Transverse colon (tissue), 4 donors: ENCODE measurements at places on chromosomes 7 and 10. TPM values are rescaled to one million over a fixed set of nuclear protein-coding genes. Genes with fewer than 3 reads are reported as not detected.
A peak's percentile ranks its signal among the peaks of the same experiment; 100 is the strongest.

DNA sequence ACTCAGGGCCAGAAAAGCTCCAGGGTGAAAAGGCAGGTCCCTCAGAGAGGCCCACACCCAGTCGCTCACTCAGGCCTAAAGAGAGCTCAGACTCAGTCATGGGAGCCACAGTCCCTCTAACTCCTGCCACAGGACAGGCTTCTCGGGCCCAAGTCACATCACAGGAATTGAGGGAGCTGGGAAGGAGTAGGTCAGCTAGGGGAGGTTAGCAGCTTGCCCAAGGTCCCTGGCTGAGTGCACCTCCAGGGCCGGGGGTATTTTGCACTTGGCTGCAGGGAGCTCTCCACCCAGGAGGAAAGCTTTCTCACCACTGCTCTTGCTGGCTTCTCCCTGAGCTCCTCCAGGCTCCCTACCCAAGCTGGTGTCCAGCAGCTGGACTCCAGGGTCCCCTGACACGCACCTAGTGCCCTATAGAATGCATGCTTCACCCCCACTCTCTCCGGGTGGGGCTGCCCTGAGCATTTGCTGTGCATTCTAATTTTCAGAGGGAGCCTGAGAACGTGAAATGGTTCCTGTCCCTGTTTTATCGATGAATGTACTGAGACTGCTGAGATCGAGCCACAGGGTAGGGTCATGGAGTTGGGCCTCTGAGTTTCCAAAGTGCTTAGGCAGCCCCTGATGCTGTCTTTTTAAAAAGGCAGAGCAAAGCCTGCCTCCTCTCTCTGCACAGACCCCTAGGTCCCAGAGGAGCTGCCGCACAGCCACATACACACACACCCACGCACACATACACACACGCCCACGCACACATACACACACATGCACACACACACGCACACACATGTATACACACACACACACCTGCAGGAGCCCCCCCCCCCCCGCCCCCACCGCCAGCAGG, 37.9 kb upstream of the RET start:
- H3K27me3 ChIP-seq, result no peaks in the 10 kb centered on the region
- no peak overlapping the region for H3K4me3 ChIP-seq
- H3K4me1 ChIP-seq, result no peaks in the 10 kb centered on the region

GRCh38 chr7:389911-390601, 100.1 kb downstream of the FOXL3 start:
- no peaks in the 10 kb centered on the region for H3K36me3 ChIP-seq
- no peak overlapping the region for H3K4me3 ChIP-seq
- peak; percentile 6 for DNase-seq
- no peaks in the 10 kb centered on the region for H3K27me3 ChIP-seq
- no peak overlapping the region for H3K27ac ChIP-seq

GRCh38 chr7:112108981-112109380, 97.2 kb downstream of the DOCK4 start:
- H3K4me1 ChIP-seq, result peaks cover 3% of the 10 kb centered on the region
- no peak overlapping the region for H3K27ac ChIP-seq
- no peak overlapping the region for H3K4me3 ChIP-seq
- no peaks in the 10 kb centered on the region for H3K36me3 ChIP-seq
- H3K27me3 ChIP-seq, result no peaks in the 10 kb centered on the region

DNA sequence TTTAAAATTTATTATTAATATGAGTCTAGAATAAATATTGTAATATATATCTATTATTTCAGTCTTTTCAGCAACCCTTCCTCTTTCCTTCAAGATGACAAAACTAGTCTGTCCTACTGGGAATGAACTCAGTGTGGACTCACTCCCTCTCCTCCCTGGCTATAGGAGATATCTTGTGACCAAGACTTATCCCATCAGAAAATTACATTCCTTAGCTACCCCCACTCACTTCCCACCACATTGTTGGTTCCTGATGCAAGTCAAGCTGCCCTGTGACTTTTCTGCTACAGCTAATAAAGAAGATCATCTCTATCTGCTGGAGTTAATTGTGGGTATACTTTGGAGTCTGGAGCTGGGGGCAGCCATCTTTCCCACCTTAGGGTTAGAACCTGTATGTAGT, 28.0 kb upstream of the MCU start:
- no peak overlapping the region for H3K4me3 ChIP-seq
- no peak for DNase-seq
- H3K27ac ChIP-seq, result no peak overlapping the region
- no peaks in the 10 kb centered on the region for H3K27me3 ChIP-seq

- H3K36me3 ChIP-seq, result peaks cover 16% of the 10 kb centered on the region
- H3K4me1 ChIP-seq, result peaks cover 29% of the 10 kb centered on the region
- no peak overlapping the region for H3K4me3 ChIP-seq
- peak overlapping the region; percentile 30 for H3K27ac ChIP-seq
- no peak for DNase-seq
Measured at GRCh38 chr7:107179326-107180164, 10.7 kb downstream of the HBP1 start.

GRCh38 chr7:81499262-81500116, 270.4 kb downstream of the HGF start:
- no peak overlapping the region for H3K4me3 ChIP-seq
- no peaks in the 10 kb centered on the region for H3K36me3 ChIP-seq
- DNase-seq, result no peak

GRCh38 chr10:68795886-68796532, 31.3 kb upstream of the STOX1 start:
- no peaks in the 10 kb centered on the region for H3K27me3 ChIP-seq
- H3K4me1 ChIP-seq, result no peaks in the 10 kb centered on the region
- H3K4me3 ChIP-seq, result no peak overlapping the region

DNA sequence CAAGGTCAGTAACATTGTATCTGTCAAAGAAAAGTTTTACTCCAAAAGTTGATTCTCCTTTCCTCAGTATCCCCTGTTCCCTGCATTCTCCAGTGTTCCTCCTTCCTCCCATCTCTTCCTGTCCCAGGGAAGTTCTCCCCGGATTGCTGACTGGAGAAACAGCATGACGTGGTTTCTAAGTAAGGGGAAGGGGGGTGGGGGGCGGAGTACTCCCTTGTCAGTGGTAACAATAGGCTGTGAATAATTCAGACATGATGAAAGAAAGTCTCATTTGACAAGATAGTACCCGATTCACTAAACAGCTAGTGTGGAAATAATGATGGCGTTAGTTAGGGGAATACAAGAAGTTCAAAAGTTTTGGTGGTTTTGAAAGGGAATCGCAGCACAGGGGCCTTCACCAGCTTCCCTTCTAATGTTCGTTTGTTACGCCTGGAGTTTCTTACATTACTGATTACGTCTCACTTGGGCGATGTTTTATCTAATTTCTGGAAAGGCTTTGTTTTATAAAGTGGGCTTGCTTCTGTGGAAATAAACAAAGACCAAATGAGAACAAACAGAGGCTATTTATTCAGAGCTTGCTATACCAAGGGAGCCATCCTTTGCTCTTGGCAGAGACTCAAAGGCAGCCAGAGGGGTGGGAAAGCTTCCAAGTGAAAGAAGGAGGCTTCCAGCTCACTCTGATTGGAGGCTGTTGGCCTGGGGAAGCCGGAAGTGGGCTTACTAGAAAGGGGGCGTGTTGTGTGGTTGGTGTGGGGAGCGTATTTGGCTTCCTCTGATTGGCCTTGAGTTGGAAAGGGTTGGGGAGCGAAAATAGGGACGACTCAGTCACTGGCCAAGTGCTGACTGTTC, 453.7 kb downstream of the SDK1 start:
- no peaks in the 10 kb centered on the region for H3K4me1 ChIP-seq
- H3K4me3 ChIP-seq, result no peak overlapping the region
- peak overlapping the region; percentile 46 for H3K27ac ChIP-seq
- no peaks in the 10 kb centered on the region for H3K27me3 ChIP-seq
- H3K36me3 ChIP-seq, result no peaks in the 10 kb centered on the region

GRCh38 chr10:6034371-6034770, 27.8 kb downstream of the IL2RA start:
- no peaks in the 10 kb centered on the region for H3K4me1 ChIP-seq
- no peaks in the 10 kb centered on the region for H3K27me3 ChIP-seq
- DNase-seq, result no peak

GRCh38 chr7:96910486-96910885, 94.9 kb upstream of the DLX6 start:
- no peak overlapping the region for H3K27ac ChIP-seq
- H3K36me3 ChIP-seq, result no peaks in the 10 kb centered on the region
- no peak for DNase-seq
- no peak overlapping the region for H3K4me3 ChIP-seq

DNA sequence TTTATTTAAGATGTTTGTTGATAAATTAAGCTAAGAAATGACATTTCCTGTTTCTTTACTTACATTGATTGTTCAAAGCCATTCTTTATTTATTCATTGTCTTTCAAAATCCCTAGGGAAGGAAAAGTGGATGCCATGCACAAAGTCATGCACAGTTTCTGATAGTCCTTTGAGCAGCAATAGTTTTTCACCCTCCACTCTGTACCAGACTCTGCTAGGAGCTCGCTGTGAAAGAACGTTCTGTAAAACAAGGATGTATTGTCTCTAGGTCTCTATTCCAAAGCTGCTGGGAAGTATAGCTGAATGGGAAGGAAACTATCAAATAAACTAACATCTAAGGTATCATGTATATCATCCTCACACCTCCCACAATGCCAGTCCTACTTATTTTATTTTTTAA, 7.8 kb upstream of the NOC3L start:
- no peaks in the 10 kb centered on the region for H3K36me3 ChIP-seq
- no peak for DNase-seq
- H3K27ac ChIP-seq, result no peak overlapping the region
- peaks cover 7% of the 10 kb centered on the region for H3K27me3 ChIP-seq
- H3K4me3 ChIP-seq, result no peak overlapping the region
- no peaks in the 10 kb centered on the region for H3K4me1 ChIP-seq

DNA sequence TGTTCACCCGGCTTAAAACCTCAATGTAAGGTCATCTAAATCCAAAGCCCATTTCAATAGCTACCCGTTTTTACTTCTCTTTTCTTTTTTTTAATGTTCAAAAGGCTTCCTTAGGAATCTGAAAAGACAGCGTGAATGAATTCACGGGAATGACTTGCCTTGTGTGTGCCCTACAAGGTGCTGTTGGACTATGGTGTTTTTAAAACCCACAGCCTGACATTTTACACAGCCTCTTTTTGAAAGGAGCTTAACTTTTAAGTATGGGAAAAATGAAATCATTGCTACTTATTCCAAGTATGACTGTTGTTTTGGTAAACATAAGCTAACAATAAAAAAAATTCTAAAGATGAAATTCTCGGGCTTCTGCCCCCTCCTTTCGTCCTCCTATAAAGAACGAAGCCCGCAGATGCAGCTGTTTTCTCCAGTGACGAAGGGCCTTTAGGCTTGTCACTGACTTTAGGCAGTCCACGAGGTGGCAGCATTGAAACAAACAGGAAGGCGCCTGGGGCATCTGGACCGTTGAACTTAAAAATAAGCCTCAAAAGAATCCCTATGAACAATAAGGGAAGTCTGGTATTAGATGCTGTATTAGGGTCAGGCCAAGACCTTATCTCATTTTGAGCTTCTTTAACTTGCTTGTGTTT, 141.3 kb downstream of the NRP1 start:
- H3K4me1 ChIP-seq, result no peaks in the 10 kb centered on the region
- DNase-seq, result peak; percentile 81
- no peaks in the 10 kb centered on the region for H3K27me3 ChIP-seq
- peak overlapping the region; percentile 32 for H3K27ac ChIP-seq

The ATRNL1 gene
- total RNA-seq, result 15.2 TPM

The SLC26A4 gene
- 0.16 TPM for total RNA-seq

The CCDC172 gene
- not detected for total RNA-seq

The MYPN gene
- 1.5 TPM for total RNA-seq

The PSD gene
- 50.7 TPM for total RNA-seq

The SLC4A2 gene
- total RNA-seq, result 63.6 TPM
